Esophagus squamous epithelium (tissue), 5 donors: ENCODE measurements at places on chromosomes 5 and 9.

DNA sequence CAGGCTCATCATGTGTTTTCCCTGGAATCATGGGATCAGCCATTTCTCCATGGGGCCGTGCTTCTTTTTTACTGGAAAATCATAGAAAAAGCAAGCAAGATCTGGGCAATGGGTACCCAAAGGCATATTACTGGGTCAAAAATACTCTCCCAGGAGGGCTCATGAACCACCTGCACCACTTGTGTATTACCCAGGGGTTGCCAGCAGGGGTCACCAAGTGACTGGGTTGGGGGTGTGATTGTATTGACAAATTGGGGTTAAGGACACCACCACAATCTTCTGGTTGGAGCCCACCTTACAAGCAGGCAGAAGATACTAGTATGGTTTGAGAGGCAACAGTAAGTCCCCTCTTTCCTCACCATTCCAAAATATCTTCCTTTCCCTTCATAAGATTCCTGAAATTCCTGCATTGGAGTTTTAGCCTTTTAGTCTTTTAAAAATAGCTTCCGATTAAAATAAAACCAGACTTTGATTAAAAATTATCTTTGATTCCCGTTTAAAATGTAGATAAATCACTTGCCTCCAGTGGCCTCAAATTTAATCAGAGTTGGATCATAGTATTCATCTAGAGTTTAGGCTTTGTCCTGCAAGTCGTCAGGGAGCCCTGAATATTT, 603.3 kb downstream of the KIF4B start:
- no peak for DNase-seq

DNA sequence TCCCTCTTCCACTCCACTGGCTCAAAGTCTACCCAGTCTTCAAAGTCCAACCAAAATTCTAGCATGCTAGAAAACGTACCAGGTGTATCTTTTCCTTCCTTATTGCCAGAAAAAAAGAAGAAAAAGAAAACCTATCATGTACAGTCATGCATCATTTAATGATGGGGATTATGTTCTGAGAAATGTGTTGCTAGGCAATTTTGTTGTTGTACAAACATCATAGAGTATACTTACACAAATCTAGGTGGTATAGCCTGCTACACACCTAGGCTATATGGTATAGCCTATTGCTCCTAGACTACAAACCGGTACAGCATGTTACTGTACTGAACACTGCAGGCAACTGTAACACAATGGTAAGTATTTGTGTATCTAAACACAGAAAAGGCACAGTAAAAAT, 104.8 kb downstream of the SREK1 start:
- DNase-seq: no peak

DNA sequence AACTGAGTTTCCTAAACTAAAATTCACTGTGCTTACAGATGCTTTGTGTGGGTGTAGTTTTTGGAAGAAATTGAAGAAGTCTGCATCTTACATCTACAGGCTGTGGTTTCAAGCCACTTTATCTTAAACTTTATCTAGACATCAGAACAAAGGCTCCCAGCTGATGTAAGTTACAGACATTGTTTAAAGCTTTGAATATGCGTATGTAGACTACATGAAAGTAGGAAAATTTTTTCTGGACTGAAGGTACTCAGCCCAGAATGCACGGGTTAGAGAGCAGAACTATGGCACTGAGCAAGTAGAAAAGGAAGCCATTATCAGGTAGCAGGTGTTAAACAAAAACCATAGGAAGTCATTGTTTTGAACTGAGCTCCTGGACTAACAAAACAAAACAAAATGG, 185.4 kb downstream of the TTC39B start:
- DNase-seq: no peak

DNA sequence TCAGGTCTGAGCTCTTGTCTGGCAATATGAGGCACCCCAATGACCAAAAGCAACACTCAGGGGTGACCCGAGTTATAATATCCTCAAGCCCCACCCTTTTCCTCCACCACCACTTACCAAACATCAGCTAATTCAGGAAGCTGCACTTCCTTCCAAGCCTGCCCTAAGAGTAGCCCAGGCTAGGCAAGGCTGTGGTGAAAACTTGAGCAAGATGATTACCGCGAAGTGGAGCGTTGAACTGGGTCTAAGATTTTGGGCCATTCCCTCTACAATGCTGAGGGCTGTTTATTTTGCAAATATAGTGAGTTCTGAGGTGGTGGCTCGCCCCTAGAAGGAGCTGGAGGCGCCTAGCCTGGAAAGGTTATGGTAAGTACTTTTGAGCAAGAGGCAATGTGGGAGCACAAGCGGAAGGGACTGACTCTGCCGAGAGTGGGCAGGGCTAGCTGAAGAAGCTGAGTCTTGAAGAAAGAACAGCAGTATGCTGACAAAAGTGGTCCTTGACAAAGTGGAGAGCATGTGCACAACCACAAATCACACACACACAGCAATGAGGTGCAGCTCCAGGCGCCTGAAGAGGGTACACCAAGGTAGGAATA, at the start of gene HK3:
Gene HK3, minus strand, starts transcription at position 51 of the 596 bp plus-strand sequence. CDS start 3,187 bp downstream, outside the sequence.
- no peak for DNase-seq

DNA sequence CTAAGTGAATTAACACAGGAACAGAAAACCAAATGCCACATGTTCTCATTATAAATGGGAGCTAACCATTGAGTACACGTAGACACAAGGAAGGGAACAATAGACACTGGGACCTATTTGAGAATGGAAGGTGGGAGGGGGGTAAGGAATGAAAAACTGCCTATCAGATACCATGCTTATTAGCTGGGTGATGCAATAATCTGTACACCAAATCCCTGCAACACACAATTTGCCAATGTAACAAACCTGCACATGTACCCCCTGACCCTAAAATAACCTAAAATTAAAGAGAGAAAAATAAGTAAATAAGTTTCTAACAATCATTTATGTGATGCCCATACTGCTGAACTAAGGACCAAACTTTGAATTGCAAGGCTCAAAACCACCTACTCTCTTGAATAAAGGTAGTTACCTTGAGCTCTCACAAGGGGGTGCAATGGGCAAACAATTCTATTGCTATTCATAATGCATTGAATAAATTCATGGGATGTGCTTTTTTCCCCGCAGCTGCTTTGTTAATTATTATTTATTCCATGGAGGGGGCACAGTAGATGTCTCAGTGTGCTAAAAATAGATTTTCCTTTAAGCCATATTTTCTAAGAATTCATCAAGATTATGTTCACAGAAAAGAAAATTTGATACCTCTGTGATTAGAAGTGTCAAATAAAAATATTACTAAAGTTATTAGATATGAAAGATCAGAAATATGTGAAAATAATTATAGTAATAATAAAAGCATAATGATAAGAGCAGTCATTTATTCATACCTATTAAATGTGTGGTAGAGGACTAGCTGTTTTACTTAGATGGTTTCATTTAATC, 76.2 kb upstream of the PTPN3 start:
- DNase-seq: no peak

DNA sequence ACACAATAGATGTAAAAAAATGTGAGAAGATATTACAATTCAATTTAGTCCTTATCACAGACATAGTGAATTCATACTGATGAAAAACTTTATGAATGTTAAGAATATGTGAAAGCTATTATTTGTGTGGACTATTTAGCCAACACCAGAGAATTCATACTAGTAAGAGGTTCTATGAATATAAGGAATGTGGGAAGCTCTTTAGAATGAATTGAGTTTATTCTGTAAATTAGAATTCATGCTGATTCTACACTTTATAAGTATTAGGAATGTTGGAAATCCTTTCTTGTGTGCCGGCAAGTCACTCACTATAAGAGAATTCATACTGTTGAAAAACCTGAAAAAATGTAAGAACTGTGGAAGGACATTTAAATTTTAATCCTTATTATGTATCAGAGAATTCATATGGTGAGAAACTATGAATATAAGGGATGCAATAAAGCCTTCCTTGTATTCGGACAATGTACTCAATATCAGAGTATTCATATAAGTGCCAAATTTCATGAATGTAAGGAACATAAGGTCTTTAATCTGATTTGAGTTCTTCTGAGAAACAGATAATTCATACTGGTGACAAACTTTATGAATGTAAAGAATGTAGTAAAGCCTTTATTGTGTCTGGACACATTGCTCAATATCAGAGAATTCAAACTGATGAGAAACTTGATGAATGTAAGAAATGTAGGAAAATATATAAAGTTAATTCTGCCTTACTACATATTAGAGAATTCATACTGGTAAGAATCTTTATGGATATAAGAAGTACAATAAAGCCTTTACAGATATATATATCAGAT, 21.6 kb upstream of the PCDHA1 start:
- no peak for DNase-seq

DNA sequence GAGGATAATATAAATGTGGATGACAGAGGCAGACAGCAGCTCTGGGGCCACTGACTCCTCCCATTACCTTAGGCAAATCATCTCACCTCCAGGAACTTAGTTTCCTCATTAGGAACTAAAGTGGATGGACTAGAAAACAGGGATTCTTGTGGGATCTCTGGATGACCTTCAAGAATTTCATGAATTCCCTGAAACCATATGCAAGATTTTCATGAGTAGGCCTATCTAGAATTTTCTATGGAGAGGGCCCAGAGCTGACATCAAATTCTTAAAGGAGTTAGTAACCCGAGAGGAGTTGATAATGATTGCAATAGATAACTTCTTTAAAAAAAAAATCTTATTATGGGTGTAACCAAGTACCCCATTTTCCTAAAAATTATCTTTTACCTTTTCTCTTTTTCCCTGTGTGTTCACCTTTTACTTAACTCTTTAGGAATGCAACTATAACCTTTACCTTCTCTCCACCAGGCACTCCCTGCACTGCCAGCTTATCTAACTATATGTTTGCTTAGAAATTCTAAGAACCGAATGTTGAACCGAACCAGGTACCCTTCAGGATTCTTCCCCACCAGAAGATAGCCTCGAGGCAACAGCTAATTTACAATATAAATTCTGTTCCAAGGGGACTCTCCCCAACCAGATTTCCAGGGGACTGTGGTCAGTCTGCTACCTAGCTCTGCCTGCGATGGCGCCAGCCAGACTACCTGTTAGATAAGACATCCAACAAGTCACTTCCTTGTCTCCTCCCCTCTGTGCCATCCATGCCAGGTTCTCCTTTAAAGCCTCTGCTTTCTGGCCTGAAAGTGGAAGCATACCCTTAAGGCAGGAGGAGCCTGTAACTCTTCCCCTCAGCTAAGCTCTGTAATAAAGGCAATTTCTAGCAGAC, 86.0 kb downstream of the GCNT4 start:
- no peak for DNase-seq

DNA sequence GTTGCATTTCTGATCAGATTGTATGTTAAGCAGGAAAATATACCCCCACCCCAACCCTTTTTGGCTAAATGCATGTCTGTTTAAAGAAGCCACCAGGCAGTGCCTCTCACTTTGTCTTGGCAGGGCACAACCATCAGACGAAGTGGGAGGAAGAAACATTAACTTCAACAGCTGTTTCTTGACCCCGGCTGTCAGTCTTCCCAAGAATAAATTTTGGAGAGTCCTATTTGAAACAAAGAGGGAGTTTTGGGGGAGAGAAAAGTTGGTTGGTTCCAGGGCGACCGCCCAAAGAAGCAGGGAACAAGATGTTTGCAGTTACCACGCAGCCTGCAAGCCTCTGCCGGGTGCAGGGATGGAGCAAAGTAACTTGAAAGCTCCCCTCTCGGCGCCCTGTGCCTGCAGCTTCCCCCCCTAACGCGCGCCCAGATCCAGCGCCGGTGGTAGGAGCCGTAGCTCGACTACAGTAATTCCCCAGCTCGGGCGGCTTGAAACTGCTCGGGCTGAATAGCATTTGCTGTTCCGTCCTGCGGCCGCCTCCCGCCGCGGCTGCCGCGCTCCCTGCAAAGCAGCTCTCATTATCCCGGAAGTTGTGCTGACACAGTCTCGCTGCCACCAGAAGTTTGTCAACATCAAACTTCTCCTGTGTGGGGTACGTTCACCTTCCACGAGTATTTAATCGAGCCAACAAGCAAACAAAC, 100.7 kb upstream of the SSBP2 start:
- peak; percentile 62 for DNase-seq

DNA sequence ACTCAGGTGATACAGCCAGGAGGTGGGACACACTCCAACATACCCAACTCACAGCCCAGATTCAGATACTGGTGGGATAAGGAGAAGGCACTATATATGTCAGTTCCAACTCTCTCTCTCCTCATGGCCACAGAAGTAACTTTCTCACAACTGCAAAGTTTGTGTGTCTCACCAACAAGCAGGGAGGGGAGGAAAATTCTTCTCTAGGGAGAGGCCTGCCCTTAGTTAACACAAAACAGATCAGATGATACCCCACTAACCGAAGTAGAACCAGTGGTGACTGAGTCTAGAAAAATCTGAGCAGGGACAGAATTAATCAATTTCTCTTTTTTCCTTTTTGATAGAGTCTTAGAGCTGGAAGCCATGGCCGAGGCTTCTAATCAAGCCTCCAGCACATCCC, 133.1 kb downstream of the ADAMTS12 start:
- DNase-seq: no peak

DNA sequence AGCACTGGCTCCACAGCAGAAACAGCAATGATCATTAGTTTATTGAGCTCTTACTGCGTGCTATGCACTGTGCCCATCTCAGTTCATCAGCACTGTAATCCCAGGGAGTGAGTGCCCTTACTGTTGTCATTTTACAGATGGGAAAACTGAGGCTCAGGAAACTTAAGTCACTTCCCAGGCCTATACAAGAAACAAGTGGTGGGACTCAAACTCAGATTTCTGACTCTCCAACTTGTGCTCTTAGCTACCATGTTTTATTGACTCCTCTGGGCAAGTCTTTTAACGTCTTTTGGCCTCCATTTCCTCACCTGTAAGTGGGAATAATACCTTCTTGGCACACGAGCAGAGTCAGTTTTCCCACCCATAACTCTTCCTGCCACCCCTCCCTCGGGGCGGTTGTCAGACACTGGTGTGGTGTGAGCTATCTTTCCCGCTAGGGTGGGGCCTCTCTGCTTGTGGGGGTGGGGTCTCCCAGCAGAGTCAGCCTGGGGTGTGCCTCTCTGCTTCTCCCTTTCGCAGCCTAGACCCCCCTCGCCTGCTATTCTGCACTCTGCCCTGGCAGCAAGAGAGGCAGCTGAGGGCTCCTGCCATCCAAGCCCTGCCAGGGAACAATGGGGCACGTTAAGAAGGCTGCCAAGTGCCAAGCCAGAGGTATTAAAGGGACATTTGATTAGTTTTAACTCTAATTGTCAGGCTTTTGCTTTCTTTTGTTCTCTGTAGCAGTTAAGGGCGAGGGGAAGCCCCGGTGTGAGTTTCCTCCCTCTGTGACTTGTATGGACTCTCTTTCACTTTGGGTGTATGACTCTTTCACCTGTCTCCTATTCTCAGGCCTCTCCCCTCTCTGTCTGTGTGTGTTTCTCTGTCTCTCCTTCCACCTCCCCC, 12.1 kb downstream of the GALNT10 start:
- no peak for DNase-seq
